Mesothelial cell of epicardium (in vitro differentiated cells): ENCODE measurements at places on chromosomes 11 and 22. TPM values are rescaled to one million over a fixed set of nuclear protein-coding genes. Genes with fewer than 3 reads are reported as not detected.

TECTA gene
- total RNA-seq = 2.4 to 2.6 TPM (median 2.5 TPM) in 3 replicates

NRIP3 gene
- total RNA-seq = 1.4 to 1.8 TPM (median 1.5 TPM) in 3 replicates

DNA sequence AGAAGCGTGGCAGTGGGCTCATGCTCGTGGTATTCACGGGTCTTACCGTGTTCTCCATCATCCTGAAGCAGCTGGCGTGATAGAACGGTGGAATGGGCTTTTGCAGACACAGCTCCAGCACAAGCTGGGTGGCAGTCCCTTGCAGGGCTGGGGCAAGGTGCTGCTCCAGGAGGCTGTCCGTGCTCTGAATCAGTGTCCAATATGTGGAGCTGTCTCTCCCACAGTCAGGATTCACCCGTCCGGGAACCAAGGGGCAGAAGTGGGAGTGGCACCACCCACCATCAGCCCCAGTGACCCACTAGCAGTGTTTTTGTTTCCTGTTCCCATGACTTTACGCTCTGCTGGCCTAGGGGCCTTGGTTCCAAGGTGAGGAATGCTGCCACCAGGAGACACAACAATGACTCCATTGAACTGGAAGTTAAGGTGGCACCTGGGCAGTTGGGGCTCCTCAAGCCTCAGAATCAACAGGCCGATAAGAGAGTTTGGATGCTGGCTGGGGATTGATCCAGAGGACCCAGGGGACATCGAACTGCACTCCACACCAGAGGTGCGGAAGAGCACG lies 16.9 kb upstream of the CD81 start:
- no peaks in the 10 kb centered on the region for H3K27me3 ChIP-seq
- no peak overlapping the region for H3K27ac ChIP-seq
- no peak for DNase-seq
- H3K4me3 ChIP-seq = no peak overlapping the region

DNA sequence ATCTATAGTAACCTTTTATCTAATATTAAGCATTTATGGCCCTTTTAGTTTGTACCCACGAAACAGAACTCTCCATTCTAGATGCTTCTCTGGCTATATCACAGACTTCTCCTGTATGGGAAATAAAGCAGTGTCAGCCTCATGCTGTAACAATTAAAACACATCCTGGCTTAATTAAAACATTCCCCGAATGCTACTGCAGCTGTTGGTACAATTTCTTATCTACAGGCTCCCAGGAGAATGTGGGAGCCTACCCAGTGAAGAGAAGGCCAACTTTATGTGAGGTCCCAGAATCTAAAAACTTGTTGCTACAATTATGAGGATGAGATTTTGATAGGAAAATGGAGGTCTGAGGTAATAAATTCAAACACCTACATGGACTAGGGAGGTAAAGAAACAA lies 83.8 kb downstream of the MPPED2 start:
- H3K27ac ChIP-seq = peak overlapping the region; percentile 44
- peaks cover 41% of the 10 kb centered on the region for H3K4me1 ChIP-seq
- no peaks in the 10 kb centered on the region for H3K27me3 ChIP-seq
- DNase-seq = no peak
- no peak overlapping the region for H3K4me3 ChIP-seq

DNA sequence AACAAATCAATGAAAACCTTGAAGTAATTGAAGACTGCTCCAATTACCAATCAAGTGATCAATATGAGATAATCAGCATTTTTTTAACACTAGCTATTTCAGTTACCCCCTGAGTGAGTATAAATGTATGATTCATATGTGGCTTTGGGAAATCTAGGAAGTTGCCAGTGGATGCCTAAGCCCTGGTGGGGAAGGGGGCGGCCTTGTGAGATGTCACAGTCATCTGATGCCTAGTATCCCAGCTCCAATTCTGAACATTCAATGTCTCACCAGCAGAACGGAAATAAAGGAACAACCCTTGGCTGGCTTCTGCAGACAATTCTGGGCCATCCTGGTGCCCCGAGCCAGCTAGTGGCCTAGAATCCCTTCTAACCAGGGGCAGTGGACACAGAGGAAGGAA lies 58.5 kb upstream of the TIMP3 start:
- H3K27me3 ChIP-seq = no peaks in the 10 kb centered on the region
- H3K4me1 ChIP-seq = peaks cover 25% of the 10 kb centered on the region
- no peak overlapping the region for H3K4me3 ChIP-seq
- H3K27ac ChIP-seq = no peak overlapping the region
- no peak for DNase-seq

GRCh38 chr11:64008283-64008913 lies 22.2 kb downstream of the OTUB1 start:
- H3K36me3 ChIP-seq = no peaks in the 10 kb centered on the region
- peak overlapping the region; percentile 92 for H3K27ac ChIP-seq
- peak overlapping the region; percentile 70 for H3K4me3 ChIP-seq
- peaks cover 37% of the 10 kb centered on the region for H3K4me1 ChIP-seq
- peaks cover 25% of the 10 kb centered on the region for H3K27me3 ChIP-seq
- no peak for DNase-seq

DNA sequence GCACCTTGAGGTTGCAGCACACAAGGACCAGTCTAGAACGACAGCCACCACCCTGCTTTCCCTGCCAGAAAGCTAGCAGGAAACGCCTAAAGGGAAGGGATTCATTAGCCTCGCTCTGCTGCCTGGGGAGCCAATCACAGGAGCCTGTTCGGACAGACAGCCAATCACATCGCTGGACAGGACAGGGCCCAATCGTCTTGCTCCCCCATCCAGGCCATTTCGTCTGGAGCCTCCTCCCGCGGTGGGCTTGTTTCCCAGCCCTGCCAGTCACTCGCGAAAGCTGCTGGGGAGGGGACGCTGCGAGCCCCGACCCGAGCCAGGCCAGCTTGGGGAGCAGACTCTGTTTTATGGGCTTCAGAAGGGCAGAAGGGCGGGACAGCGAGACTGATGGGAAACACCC lies 79.8 kb upstream of the NCAM1 start:
- peak; percentile 58 for DNase-seq
- peak overlapping the region; percentile 66 for H3K4me3 ChIP-seq
- H3K27me3 ChIP-seq = peaks cover 2% of the 10 kb centered on the region
- no peak overlapping the region for H3K27ac ChIP-seq
- H3K4me1 ChIP-seq = peaks cover 4% of the 10 kb centered on the region
- H3K36me3 ChIP-seq = no peaks in the 10 kb centered on the region

GRCh38 chr22:46587492-46588278 lies 32.5 kb upstream of the GRAMD4 start:
- H3K4me3 ChIP-seq = no peak overlapping the region
- no peak for DNase-seq
- peaks cover 38% of the 10 kb centered on the region for H3K4me1 ChIP-seq
- H3K36me3 ChIP-seq = no peaks in the 10 kb centered on the region
- H3K27ac ChIP-seq = peak overlapping the region; percentile 33

DNA sequence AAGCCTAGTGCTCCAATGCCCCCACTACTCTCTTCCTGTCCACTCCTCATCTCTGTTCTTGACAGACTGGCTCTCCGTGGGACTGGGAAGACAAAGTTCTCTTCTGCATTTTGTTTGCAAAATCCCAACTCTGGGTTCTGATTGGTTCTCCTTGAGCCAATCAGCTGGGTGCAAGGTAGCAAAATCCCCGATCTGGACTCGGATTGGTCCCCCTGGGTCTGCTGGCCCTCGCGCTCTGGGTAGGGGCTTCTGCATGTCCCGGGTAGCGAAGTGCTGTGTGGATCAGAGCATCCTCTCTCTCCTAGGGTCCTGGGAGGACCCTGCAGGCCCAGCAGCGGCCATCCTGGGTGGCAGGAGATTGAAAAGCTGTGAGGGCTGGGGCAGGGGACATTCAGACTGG lies 22.3 kb upstream of the A4GALT start:
- DNase-seq = no peak
- no peak overlapping the region for H3K27ac ChIP-seq
- no peak overlapping the region for H3K4me3 ChIP-seq
- H3K27me3 ChIP-seq = no peaks in the 10 kb centered on the region
- H3K36me3 ChIP-seq = no peaks in the 10 kb centered on the region

DNA sequence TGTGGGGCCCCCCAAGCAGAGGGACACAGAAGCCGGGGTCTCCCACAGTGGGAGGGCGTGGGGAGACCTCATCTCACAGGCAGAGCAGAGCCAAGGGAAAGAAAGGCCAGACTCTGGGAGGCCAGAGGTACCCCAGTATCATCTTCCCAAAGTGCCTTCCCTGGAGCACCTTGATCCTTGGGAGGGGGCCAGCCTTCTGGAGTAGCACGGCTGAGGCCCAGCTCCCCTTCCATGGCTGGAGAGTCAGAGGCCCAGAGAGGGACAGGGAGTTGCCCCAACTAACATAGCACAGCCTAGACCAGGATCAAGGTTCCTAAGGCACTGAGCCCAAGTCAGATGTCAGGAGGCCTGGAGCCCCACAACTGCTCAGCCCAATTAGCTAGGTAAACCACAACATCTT lies 50.6 kb downstream of the ELFN2 start:
- H3K4me3 ChIP-seq = no peak overlapping the region
- H3K36me3 ChIP-seq = no peaks in the 10 kb centered on the region
- peaks cover 41% of the 10 kb centered on the region for H3K27me3 ChIP-seq
- no peak overlapping the region for H3K27ac ChIP-seq
- peaks cover 15% of the 10 kb centered on the region for H3K4me1 ChIP-seq
- DNase-seq = no peak

GPR83 gene
- total RNA-seq = 0.09 to 0.18 TPM (median 0.11 TPM) in 3 replicates

GRCh38 chr22:37744589-37744988 lies 47.7 kb downstream of the TRIOBP start:
- H3K4me1 ChIP-seq = peaks cover 63% of the 10 kb centered on the region
- H3K4me3 ChIP-seq = peak overlapping the region; percentile 76
